ENCODE measurements at places on chromosomes 3 and 15.

DNA sequence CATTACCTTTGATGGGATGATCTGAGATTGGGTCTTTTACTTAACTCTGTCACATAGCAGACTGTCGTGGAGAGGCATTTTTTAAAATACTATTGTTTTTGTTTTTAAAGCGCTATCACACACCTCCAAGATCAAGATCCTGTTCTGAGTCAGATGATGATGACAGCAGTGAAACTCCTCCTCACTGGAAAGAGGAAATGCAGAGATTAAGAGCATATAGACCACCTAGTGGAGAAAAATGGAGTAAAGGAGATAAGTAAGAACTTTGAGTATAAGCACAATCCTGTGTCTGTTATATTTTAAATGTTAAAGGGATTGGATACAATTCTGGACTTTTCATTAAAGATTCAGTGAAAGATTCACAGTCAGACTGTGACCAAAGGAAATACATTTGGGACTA is 18.4 kb upstream of the ZBTB47 start:
- DNase-seq: no peak

DNA sequence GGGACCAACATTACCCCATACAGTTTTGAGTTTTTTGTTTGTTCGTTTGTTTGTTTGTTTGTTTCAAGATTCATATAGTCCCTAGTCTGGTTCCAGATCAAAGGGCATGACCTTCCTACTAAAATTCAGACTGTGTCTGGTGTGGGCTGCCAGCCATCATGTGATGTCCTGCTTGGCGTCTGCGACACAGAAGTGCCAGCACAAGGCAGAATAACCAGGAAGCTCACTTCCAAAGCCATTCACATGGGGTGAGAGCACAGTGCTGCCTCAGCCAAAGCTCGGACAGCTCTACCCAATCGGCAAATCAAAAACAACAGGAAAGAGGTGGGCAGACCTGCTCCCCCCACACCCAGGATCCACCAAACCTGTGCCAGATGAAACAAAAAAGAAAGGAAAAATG is 142.6 kb upstream of the THBS1 start:
- DNase-seq: no peak

- no peak for DNase-seq
Observed at GRCh38 chr3:99163314-99163713, 261.8 kb upstream of the DCBLD2 start.

DNA sequence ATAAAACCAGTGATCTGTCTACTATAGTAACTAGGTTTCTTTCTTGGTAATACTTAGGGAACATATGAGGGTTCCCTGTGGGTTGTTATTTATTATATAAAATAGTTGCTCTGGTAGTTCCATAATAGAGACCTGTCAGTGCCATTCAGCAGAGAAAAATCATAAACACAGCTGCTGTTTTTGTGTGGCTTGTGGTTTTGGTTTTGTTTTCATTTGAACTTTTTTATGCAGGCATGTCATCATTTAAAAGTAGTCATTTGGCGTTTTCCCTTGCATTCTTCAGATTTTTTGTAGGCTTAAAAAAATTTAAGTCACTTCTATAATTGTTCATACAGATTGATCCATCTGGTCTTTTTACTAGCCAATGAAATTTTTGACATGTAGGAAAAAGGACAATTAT is 47.9 kb downstream of the PIK3CA start:
- no peak for DNase-seq

- no peak for DNase-seq
Observed at GRCh38 chr3:100902572-100902971, 90.6 kb downstream of the ABI3BP start.

DNA sequence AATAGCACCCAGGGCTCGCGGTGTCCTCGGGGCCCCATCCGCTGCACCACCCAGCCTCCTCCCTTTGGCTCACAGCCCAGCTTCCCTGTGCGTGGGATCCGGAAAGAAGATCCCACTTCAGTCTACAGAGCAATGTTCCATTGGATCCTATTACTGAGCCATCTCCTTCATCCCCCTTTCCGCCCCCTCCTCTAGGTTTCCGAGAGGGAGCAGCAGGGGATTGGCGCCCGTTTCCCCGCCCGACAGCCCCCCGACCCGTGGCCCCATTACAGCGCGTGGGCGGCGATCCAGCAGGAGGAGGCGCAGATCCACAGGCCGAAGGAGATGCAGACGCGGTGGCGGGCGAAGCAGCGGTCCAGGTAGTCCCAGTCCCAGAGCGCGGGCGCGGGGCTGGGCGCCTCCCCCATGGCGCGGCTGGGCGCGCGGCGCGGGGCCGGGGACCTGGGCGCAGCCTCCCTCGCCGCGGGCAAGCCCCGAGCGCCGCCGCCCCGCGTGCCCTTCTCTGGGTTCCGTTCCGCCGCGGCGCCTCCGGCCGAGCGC is 340 bp downstream of the TMEM44 start:
- DNase-seq: no peak

- DNase-seq: no peak
Observed at GRCh38 chr3:22495241-22495640, 707.9 kb upstream of the UBE2E2 start.

- no peak for DNase-seq
Observed at GRCh38 chr3:60979461-60980341, 271.6 kb downstream of the FHIT start.

GRCh38 chr3:31572236-31573004 is 39.7 kb downstream of the STT3B start:
- DNase-seq: no peak

GRCh38 chr15:68983961-68984481 is 30.5 kb upstream of the NOX5 start:
- no peak for DNase-seq

GRCh38 chr3:42984701-42985100 is 5.6 kb downstream of the GASK1A start:
- no peak for DNase-seq

DNA sequence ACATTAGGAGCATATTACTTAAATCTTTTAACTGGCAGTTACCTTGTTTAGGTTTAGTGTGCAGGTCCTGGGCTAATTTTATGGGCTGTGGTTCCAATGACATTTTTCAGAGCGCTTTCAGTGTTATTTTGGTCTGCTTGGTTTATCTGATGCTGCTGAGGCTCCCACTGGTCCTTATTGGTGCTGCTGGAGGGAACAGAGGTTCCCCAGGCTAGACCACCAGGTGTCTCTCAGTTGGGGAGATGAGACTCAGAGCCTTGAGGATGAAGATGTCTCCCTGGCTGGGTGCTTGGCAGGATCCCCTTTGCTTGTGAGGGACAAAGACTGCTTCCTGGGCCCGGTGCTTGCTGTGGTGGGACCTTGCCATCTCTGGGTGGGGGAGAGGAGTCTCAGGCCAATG is 28.3 kb upstream of the TASOR start:
- no peak for DNase-seq

DNA sequence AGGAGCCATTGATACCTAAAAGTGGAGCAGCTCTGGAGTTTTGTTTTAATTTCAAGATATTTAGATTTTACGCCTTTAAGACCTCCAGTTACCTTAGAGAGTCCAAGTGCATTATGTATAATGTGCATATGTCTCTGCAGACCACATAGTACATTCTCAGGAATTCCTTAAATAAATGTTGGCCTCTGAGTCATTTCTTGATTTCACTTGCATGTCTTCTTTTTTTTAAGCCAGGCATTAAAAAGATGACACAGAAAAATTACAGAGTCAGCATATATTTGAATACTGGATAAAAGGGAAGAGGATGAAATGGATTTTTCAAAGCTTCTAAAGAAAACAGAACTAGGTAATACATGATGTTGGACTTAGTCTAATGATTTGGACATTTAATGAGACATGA is 125.2 kb downstream of the TMCO5A start:
- DNase-seq: no peak

GRCh38 chr3:30538791-30539190 is 67.6 kb upstream of the TGFBR2 start:
- DNase-seq: no peak

GRCh38 chr3:183044547-183045229 is 54.6 kb downstream of the MCCC1 start:
- no peak for DNase-seq

GRCh38 chr3:151827816-151828215 is 13.9 kb downstream of the AADAC start:
- DNase-seq: no peak

DNA sequence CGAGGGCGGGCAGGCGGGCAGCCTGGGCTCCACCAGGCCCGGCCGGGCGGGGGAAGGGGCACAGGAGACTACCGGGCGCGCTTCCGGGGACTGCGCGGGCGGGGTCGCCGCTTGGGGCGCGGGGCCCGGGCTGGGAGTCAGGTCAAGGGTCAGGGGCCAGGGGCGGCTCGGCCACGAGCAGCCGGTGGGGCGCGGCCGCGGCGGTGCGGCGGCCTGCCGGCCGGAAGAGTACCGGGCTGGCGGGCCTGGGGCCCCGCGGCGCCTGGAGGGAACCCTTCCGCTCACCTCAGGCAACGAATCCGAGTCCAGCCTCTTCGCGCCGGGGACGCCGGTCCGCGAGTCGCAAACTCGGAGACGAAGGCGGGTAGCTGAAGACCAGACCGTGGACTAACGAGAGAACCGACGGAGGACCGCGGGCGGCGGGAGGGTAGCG is 225 bp downstream of the RHOA start:
- DNase-seq: peak; percentile 26
